ENCODE measurements at places on chromosomes 1 and 21.

DNA sequence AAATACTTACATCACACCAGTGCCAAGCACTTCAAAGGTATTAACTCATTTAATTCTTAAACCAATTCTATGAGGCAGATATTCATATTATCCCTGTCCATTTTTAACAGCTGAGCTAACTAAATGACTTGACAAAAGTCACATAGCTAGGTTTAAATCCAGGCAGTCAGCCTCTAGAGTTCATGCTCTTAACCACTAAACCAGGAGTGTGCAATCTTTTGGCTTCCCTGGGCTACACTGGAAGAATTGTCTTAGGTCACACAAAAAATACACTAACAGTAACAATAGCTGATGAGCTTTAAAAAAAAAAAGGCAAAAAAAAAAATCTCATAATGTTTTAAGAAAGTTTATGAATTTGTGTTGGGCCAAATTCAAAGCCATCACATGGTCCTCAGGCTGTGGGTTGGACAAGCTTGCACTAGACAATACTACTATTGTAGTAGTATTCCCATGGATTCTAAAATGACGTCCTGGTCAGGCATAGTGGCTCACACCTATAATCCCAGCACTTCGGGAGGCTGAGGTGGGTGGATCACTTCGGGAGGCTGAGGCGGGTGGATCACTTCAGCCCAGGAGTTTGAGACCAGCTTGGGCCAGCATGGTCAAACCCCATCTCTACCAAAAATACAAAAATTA lies 10.0 kb downstream of the UBR4 start:
- no peak for DNase-seq

GRCh38 chr1:8169364-8170058 lies 143.4 kb upstream of the ERRFI1 start:
- DNase-seq, result peak; percentile 94

GRCh38 chr1:174258148-174258550 lies 98.8 kb downstream of the RABGAP1L start:
- DNase-seq, result peak; percentile 53

- DNase-seq, result no peak
Measured at GRCh38 chr1:228081578-228082213, 812 bp upstream of the ARF1 start.

- DNase-seq, result peak; percentile 58
Measured at GRCh38 chr1:43363283-43363934, 4.4 kb downstream of the ELOVL1 start.

DNA sequence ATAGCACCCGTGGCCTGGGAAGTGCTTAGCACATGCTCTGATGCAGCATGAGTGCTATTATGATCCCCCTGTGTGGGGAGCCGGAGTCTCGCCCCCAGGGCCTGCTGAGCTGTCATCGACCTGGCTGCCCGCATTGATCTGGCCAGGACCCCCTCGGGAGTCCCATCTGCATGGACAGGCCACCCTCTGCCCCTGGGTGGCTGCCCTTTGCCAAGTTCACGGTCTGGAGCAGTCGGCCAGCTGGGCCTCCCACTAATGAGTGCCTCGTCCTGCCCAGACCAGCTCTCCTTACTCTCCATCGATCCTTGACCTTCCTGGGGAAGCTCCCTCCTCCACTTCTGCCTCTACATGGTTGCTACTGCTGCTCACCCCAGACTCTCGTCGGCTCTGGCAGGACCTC lies 121.8 kb upstream of the RUNX3 start:
- no peak for DNase-seq

DNA sequence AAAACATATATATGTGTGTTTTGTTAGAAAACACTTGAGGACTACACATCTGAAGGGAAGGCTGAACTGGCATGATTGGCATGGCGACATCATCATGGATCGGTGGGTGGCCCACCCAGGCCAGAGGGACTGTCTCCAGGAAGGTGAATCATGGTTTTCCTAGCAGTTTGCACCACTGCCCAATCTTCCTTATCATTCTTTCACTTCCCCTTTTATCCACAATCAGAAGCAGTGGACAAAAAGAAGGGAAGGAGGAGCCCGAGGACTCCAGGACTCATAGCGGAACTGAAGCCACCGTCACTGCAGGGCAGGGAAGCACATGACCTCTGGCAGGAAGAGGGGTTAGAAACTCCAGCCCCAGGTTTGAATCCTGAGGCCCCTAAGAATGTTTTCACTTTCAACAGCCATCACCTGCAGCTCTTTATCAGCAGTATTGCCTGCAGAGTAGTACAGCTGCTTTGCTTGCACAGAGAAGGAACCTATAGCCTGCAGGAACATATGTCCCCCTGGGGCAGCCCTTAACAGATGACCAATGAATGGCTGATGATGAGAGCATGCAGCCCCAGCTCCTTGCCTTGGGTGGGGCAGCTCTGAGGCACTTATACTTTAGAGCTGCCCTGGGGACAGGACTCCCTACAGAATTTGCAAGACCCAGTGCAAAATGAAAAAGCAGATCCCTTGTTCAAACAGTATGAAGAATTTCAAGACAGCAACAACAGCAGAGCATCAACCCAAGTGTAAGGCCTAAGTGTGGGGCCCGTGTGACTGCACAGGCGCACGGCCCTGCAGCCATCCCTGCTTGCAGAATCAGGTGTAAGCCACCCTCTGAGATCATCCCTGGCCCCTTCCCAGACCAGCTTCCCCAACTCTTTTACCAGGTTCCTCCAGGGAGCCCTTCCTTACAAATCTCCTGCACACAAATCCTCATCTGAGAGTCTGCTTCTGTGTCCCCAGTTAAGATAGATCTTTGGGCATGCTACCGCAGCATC lies 241.8 kb upstream of the IRF2BP2 start:
- peak; percentile 38 for DNase-seq

GRCh38 chr1:37028981-37029617 lies 5.2 kb downstream of the GRIK3 start:
- no peak for DNase-seq

GRCh38 chr1:44672961-44673674 lies 1.2 kb downstream of the TMEM53 start:
- DNase-seq, result no peak

- no peak for DNase-seq
Measured at GRCh38 chr1:89986020-89986419, 8.9 kb upstream of the ZNF326 start.

All from fibroblast of mammary gland (primary cell).